ENCODE measurements at places on chromosomes 2 and 18. TPM values are rescaled to one million over a fixed set of nuclear protein-coding genes. Genes with fewer than 3 reads are reported as not detected.

GRCh38 chr2:144071461-144071860 is 448.5 kb downstream of the ZEB2 start:
- no peak for DNase-seq

DNA sequence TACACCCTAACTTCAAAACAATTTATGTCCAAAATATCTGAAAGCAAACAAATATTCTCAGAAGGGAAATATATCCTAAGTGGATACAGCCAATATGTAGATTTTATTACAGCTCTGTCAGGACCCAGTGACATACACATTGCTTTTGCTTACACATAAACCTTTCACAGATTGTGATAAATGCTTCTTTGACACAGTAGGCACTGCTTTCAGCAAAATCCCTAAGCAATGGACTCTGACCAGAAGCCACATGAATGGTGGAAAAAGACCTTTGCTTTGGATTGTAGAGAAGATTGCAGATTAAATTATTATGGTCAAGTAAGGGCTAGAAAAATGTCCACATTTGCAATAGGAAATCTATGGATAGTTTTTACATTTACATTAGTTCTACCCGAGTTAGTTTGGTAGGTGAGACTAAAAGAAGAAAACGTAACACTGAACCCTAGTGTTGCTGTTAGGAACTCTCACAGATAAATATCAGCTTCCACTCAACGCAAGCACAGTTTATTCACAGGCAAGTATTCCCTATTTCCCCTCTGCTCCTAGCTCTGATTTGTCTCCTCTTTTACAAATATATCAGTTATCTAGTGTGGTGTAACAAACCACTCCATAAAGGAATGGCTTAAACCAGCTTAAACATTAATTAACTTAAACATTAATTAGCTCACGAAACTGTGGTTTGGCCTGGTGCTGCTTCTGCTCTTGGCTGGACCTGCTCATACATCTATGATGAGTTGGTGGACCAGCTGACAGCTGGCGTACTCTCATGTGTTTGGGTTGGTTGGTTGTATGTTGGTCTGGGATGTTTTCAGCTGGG is 23.6 kb upstream of the SERPINE2 start:
- no peak for DNase-seq

DNA sequence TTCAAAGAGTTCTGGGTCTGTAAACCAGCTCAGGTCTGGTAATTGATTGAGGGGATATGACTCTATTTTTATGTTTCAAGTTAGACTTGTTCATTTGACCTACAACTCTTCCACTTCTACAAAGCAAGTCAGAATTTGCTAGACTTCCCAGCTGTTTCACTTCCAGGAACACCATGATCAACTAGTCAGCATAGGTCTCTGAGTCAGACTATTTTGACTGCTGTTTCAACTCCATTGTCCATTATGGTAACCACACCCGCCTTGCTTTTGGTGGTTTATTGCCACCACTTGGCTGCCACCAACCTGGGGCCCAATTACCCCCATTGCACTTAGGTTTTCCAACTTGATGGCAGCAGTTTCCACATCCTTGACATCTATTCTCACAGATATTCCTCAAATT is 116.6 kb downstream of the LAMA3 start:
- peak; percentile 51 for DNase-seq

- no peak for DNase-seq
These were observed 276.4 kb downstream of the HRH4 start for GRCh38 chr18:24736662-24737330.

- no peak for DNase-seq
These were observed 772.6 kb downstream of the TSN start for GRCh38 chr2:122528061-122528460.

DNA sequence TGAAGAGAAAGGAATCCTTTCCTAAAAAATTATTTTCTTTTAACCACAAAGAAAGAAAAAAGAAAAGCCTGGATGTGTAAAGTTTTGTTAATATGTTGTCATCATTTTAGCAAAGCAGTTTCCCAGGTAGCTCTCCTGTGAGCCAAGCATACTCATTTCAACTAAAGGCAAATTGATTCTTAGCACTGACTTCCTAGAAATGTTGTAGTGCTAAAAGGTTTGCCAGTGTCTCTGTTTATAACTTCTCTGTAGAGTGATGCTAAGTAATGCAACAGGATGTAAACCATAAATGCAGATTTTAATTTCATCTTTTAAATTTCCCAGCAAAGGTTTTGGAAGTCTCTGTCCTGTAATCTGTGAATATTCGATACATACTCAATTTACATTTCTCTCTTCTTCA is 10.2 kb downstream of the GATA6 start:
- DNase-seq: no peak

GRCh38 chr2:110837446-110838409 is 105.4 kb downstream of the ACOXL start:
- no peak for DNase-seq

DNA sequence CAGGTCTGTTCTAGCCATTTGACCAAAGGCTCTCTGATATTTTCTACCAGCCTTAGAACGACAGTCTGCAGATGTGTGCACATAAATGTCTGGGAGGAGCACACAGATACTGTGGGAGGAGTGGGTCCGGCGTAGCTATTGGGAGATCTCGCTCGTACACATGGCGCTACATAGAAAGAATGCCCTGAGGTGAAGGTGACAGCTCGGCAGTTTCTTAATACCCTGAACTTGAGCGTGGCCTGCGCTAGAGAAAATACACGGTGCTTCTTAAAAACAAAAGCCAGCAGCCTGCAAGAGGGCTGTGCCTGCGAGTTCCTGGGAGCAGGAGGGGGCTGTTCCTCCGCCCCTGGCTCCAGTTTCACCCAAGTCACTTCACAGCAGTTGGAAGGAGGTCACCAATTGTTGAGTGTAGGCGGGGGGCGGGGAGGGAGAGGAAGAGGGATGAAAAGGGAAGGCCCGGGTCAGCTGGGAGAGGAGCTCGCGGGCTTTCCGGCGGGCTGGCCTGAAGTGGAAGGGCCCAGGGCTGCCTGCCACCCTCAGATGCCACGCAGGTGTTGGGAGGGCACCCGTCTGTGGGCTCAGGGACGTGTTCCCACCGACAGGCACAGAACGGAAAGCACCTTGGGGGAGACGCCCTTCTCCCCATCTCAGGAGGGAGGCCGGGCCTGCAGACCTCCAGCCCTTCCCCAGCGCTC is 124.7 kb upstream of the ZNF516 start:
- DNase-seq: peak; percentile 20

DNA sequence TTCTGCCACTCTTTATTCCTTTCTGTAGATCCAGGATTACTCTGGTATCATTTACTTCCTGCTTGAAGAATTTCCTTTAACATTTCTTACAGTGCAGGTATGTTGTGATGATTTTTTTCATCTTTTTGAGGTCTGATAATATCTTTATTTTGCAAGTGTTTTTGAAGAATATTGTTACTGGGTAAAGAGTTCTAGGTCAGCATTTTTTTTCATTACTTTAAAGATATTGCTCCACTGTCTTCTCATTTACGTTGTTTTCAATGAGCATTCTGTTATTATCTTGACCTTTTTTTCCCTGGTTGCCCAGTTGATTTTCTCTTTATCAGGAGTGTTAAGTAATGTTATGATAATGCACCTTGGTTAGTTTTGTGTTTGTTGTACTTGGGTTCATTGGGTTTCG is 31.7 kb upstream of the TMEM247 start:
- DNase-seq: no peak

DNA sequence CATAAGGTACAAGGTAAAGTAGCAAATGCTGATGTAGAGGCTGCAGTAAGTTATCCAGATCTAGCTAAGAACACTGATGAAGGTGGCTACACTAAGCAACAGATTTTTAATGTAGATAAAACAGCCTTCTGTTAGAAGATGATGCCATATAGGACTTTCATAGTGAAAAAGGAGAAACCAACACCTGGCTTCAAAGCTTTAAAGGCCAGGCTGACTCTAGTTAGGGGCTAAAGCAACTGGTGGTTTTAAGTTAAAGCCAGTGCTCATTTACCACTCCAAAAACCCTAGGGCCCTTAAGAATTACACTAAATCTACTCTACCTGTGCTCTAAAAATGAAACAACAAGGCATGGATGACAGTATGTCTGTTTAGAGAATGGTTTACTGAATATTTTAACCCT is 131.0 kb downstream of the DNAH6 start:
- DNase-seq: no peak

- DNase-seq: peak; percentile 24
These were observed 6.8 kb downstream of the PPP1CB start for GRCh38 chr2:28758459-28758858.

GRCh38 chr2:42071791-42072190 is 24.0 kb downstream of the PKDCC start:
- no peak for DNase-seq

GRCh38 chr2:177541258-177541991 is 148.9 kb downstream of the AGPS start:
- DNase-seq: no peak

DNA sequence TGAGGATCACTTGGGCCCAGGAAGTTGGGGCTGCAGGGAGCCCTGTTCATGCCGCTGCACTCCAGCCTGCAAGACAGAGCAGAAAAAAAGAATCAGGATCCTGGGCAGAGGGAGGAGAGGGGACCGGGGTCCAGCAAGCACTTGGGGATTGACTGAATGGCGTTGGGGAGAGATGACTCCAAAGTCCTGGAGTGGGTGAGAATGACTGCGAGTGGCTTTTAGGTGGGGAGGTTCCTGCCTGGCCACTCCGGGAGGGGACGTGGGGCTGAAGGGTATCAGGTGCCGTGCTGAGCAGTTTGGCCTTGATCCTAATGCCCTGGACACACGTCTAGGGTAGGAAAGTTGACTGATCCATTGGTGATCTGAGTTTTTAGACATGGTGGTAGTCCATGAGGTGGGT is 3.5 kb upstream of the NFATC1 start:
- no peak for DNase-seq

- DNase-seq: no peak
These were observed 3.8 kb upstream of the OTOF start for GRCh38 chr2:26481706-26482105.

GRCh38 chr18:24118750-24119577 is 19.9 kb upstream of the CABYR start:
- DNase-seq: peak; percentile 59

GRCh38 chr2:232458051-232458660 is 2.2 kb downstream of the ALPI start:
- no peak for DNase-seq

DNA sequence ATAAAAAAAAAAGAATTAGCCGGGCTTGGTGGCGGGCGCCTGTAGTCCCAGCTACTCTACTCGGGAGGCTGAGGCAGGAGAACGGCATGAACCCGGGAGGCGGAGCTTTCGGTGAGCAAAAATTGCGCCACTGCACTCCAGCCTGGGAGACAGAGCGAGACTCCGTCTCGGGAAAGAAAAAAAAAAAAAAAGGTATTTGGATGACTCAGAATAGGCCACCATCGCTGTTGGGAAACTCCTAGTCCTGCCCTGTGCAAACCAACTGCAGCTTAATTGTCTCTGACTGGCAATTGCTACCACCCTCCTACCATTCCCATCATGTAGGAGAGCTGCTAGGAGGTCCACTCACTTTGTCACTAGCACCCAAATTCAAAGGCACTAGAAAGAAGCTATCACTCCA is 43.5 kb downstream of the ATP8B1 start:
- DNase-seq: peak; percentile 82

DNA sequence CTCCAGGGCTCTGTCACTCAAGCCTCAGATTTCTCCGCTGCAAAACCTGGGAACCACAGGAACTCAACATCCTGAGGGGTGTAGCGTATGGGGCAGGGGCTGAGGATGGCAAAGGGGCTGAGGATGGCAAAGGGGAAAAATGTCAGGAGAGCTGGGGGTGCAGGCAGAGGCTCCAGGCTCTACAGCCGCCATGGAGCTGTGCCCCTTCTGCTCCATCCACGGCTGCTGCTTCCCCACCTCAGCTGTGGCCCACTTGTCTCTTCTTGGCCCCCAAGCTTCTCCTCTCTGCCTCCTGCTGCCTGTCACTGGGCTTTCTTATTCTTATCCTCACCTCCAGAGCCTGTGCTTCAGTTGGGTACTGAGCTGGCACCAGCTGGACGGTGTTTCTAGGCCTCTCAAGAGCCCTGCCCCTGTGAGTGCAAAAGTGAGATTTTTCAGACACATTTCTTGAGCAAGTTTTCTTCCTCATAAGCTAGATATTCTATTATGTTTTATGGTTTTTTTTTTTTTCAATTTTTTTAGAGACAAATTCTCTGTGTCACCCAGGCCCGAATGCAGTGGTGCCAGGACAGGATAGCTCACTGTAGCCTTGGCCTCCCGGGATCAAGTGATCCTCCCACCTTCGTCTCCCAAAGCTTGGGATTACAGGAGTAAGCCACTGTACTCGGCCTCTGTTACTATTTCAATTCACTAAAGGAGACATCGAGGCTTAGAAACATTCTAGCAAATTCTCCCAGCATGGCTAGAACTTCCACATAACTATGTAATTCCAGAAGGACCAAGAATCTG is 49.0 kb downstream of the MARCO start:
- no peak for DNase-seq

GRCh38 chr2:8803658-8804379 is 33.6 kb downstream of the KIDINS220 start:
- peak; percentile 85 for DNase-seq

GRCh38 chr2:31270131-31270530 is 36.2 kb downstream of the EHD3 start:
- peak; percentile 83 for DNase-seq

DNA sequence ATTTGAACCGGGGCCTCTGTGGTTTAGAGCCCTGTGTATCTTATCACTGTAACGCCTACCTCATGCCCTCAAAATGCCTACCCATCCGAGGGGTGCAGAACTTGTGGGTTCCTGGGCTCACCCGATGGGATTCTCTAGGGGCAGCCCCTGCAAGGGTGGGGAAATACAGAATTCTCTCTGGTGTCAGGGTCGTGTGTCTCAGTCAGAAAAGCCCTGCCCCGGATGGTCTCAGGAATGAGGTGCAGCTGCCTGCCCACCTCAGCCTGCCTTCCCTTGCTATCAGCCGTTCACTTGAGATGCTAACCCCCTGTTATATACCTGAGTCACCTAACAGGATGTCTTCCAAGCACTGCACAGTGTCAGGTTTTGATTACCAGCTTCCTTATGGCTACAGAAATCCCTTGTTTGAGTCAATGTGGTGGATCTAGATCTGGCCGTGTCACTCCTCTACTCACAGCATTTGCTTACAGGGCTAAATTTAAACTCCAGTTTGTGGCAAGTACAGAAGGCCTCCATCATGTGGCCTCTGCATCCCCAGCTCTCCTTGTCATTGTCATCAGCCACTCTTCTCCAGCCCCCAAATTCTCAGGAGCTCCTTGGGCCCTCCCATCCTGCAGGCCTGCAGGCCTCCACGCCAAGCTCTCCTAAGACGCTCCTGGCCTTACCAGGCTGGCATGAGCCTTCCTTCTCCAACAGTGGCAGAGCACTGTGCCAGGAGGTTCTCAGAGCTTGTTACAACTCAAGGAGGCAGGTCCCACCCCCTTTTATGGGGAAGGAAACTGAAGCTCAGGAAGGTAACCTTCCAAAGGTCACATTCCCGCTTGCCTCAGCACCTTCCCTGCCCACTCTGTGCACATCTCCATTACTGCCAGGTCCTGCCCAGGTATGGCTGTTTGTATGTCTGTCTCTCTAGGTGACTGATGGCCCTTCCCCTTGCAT is 14.3 kb upstream of the MAP3K2 start:
- DNase-seq: peak; percentile 24

The GNLY gene
- not detected for total RNA-seq

The PJVK gene
- not detected for total RNA-seq

The LYG2 gene
- not detected for total RNA-seq

The IKZF2 gene
- 3.8 TPM for total RNA-seq

The SCN1A gene
- total RNA-seq: not detected

The GNAL gene
- total RNA-seq: not detected

The RAB31 gene
- 34.2 TPM for total RNA-seq

The KCNK3 gene
- total RNA-seq: 2.3 TPM

The PKDCC gene
- total RNA-seq: 1.8 TPM

The ADAM23 gene
- total RNA-seq: not detected

The DHRS9 gene
- total RNA-seq: not detected

The ZAP70 gene
- 2.0 TPM for total RNA-seq

The G6PC2 gene
- not detected for total RNA-seq

The PARD3B gene
- 0.96 TPM for total RNA-seq

The HOXD13 gene
- 1.2 TPM for total RNA-seq

Measured in RPMI7951 (cell line).